ENCODE measurements at places on chromosomes 7 and 10.

DNA sequence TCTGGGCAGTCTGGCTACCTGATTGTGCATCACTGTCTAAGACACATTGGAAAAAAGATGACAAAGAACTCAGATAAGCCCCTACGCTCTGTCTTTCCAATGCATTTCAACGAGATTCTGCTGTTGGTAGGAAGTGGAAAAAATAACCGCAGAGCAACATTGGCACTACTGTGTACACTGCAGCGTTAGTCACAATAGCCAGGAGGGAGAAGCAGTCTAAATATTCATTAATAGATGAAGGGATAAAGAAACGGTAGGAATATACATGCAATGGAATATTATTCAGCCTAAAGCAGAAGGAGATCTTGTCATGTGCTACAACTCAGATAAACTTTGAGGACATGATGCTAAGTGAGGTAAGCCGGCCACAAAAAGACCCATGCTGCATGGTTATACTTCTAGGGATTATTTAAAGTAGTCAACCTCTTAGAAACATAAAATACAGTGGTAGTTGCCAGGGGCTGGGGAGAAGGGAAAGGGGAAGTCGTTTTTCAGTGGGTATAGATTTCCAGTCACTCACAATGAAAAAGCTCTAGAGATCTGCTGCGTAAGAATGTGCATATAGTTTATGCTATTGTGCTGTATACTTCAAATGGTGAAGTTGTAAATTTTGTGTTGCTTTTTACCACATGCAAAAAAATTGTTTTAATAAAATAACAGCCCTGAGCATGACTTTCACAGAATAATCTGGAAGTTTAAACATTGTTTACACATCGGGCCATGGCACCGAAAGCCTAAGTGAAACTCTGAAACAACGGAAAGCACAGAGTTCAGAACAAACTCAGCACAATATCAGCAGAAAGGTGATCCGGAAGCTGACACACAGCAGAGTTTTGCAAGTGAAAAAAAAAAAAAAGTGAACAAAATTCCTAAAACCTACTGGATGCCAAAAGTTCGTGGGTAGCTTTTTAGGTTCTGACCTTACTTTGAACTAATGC, 40.1 kb downstream of the ELMO1 start:
- no peak for DNase-seq

DNA sequence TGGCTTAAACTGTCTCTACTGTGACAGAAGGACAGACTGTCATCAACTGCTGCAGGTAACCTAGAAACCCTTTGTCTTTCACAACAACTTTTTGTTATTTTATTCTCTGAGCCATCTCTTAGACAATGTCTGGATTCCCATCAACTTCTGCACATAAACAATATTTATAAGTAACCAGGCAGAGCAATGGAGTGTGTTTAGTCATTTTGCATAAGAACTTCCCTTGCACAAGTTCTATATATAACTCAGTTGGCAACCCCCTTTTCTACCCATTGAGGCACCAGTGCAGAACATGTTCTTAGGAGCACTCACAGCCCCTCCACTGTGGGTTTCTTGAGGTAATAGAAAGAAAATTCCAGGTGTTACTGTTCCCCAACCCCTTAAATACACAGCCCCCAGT, 65.0 kb upstream of the IL6 start:
- no peak for DNase-seq

GRCh38 chr10:111123883-111124282, 47.1 kb downstream of the ADRA2A start:
- DNase-seq, result no peak

DNA sequence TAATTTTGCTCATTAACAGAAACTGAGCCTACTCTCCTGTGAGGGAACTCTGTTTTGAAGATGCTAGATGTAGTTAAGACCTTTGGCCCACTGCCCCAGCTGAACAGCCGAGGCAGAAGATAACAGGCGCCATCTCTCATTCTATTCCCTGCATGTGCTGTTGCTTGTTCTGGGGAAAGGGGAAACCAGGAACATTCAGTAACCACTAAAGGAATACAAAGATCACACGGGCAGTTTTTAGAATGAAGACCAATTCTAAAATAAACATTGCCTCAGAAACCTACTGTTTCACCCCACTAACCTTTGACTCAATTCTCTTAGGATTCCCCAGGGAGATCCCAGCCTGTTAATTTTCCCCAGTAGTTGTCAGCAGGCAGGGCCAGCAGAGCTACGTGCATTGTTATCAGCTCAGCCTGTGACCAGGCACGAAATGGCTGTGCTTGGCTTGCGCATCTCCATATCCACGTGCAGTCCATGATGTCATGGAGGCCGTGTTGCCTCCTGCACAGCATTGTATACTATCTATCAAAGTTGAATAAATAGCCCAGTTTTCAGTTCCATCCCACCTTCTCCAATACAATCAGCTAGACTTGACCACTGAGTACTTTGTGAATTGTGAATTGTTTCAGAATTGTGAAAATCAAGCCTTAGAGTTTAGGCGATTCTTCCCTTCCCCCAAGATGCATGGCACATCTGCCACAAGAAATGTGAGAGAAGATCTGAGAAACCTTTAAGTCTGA, 36.0 kb downstream of the ANK3 start:
- no peak for DNase-seq

DNA sequence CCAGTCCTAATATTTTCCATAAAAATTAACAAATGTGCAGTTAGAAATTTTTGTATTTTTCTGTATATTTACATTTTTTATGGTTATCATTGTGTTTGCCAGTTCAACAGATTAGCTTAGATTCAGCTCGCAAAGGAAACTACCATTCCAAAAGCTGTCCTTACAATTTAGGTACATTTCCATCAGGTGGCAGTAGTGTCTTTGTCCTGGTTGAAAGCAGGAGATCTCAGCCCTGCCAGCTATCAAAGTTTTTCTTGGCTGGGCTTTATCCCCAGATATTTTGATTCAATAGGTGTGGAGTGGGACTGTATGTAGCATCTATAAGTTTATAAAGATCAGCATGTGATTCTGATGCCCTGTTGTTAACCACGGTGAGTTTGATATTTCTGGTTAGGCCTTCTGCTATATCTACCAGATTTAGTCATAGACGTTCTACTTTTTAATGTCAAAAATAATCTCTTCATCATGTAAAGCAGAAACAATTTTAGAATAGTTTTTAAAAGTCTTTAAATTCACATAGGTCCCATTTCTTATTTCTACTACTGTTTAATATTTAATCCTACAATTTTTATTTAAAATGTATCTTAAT, 15.5 kb upstream of the ICA1 start:
- DNase-seq, result no peak

DNA sequence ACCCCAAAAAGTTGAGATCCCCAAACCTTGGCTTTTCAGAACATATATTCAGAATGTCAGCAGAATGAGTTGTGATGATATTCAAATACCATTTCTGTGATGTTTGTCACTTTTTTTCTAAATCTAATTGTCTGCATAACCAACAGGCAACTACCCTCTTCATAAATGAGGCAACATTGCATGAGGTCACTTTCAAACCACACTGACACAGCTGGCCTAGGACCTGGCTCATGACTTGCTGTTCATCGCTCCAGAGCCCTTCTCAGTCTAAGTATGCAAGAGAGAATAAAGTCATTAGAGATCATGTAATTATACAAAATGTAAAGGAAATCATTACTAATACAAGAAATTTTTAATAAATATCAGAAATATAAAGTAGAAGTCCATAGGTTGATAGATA, 681.9 kb downstream of the GRM8 start:
- no peak for DNase-seq

DNA sequence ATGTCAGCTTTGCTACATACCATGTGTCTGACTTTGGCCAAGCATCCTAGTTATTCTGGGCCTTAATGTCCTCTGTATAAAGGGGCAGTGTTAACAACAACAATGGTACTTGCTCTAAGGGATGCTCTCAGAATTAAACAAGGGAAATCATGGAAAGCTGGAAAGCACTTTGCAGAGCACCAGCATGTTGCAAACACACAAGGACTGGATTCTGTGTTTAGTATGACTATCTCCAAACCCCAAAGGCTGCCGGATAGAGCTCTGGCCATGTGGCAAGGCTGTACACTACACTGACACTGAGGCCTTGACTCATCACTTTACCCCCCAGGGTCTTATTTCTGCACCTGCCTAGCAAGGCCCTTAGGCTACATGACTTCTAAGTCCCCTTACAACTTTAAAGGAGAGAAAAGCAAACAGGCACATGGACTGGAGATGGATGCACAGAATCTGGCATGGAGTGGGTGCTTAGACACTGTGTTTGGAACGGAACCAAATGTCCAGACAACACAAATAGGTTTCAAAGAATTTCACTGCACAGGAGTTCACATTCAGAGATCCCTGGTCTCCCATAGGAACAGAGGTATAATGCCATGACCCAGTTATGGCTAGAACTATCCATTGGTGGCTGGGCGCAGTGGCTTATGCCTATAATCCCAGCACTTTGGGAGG, 74.6 kb downstream of the FAM13C start:
- DNase-seq, result no peak

DNA sequence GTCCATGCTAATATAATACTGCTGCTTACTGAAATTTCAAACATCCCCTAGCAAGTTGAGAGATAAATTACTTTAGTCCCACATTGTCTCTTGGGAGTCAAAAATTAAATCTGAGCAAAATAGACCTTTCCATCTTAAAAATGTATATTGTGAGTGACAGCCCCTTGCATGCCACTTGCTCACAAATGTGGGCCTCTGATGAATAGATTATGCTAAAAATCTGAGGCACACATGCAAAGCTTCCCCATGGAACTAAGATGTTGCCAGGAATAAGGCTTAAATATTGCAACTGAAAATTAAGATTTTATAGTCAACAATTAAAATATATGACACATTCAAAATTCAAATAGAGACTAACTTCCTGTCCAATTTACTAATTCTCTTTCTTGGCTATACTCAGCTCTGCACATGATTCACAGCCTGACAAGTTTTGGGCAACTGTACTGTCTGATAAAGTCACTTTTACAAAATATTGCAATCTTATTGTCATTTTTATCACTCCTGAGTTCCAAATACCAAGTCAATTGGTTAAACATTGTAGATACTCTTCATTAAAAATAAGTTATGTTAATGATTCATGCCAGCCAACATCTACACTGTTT, 301.2 kb downstream of the CACNA2D1 start:
- DNase-seq, result no peak

- DNase-seq, result no peak
These were observed 108.0 kb downstream of the MBL2 start for GRCh38 chr10:52664629-52665028.

GRCh38 chr7:159269745-159270144, 125.1 kb upstream of the VIPR2 start:
- DNase-seq, result no peak

DNA sequence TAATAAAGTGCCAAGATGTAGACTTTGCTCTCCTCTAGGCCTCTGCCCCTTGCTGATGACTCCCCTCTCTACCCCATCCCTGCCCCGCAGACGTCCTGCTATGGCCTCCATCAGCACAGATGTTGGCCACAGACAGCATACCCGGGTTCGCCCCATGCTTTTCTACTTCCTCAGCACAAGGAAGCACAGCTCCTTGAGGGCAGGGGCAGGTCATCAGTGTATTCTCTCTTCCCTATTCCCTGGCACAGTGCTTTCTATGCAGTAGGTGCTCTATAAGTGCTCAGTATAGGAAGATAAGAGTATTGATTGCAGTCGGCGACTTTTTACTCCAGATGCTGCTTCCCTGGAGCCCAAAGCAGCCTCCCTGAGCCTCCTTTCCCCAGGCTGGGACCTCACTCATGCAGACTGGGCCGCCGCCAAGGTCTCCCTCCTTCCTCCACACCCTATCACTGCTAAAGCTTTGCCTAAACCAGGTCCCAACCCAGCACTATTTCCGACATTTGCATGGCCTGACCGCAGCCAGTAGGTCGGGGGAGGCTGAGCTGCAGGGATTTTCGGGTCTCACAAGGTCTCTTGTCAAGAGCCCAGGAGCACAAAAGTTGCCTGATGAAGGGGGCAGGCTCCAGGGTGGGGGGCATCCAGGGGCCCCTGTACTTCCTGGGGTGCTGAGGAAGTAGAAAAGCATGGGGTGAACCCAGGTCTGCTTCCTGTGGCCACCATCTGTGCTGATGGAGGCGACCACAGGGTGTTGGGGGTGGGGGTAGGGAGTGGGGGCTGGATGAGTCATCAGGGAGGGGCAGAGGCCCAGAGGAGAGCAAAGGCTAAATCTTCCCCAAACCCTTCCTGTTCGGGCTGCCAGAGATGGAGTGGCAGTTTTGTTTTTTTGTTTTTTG, 8.0 kb downstream of the CALHM3 start:
- DNase-seq, result no peak

GRCh38 chr7:40097728-40098127, 36.7 kb downstream of the MPLKIP start:
- no peak for DNase-seq

DNA sequence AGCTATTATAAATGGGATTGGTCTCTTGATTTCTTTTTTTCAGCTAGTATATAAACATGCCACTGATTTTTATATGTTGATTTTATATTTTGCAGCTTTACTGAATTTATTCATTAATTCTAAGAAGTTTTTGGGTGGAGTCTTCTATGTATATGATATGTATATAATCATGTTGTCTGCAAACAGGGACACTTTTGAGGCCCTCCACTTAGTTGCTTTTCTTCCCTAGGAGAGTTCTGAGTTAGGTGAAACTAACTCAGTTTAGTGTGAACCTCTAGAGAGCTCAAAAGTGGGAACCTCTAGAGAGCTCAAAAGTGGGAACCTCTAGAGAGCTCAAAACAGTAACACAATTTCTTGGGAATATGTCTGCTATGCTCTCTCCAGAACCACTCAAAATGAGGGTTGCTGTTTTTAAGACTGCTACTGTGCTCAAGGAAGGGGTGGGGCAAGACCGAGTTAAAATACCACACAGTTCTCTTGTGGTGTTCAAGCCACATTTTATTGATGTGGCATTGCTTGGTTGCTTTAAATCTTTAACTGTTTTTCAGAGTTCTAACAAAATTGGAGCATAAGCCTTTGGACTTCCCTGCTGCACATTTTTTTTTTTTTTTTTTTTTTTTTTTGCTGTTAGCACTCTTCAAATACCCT, 13.2 kb downstream of the CCDC7 start:
- no peak for DNase-seq

DNA sequence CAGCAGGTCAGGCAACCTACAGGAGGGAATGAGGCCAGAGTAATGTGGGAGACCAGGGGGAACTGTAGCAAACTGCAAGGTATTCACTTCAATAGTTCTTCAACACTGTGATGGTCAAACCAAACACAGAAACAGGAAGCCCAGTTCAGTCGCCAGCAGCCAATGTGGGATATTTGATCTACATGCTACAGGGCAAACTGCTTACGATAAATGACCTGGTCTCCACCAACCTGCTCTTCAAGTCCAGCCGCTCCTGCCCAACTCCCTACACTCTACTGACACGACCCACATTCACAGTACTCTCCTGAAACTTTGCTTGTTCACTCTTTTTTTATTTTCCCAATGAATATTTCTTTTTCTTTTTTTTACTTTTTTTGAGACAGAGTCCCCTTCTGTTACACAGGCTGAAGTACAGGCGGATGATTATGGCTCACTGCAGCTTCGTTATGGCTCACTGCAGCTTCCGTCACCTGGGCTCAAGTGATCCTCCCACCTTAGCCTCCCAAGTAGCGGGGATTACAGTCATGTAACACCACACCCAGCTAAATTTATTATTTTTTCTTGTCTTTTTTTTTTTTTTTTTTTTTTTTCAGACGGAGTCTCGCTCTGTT, 42.1 kb downstream of the MDH2 start:
- DNase-seq, result no peak

- no peak for DNase-seq
These were observed 84.9 kb upstream of the AGK start for GRCh38 chr7:141466151-141466904.

- no peak for DNase-seq
These were observed 962 bp downstream of the ZKSCAN1 start for GRCh38 chr7:100016215-100016901.

- no peak for DNase-seq
These were observed 6.5 kb upstream of the MCU start for GRCh38 chr10:72685264-72685921.

GRCh38 chr10:97412891-97413304, 11.8 kb upstream of the RRP12 start:
- DNase-seq, result peak; percentile 58
